ENCODE measurements at places on chromosomes 6 and 20.

- DNase-seq = no peak
Measured at GRCh38 chr6:115363379-115363778, 697.3 kb downstream of the FRK start.

- no peak for DNase-seq
Measured at GRCh38 chr20:45432294-45432693, 16.4 kb downstream of the PIGT start.

DNA sequence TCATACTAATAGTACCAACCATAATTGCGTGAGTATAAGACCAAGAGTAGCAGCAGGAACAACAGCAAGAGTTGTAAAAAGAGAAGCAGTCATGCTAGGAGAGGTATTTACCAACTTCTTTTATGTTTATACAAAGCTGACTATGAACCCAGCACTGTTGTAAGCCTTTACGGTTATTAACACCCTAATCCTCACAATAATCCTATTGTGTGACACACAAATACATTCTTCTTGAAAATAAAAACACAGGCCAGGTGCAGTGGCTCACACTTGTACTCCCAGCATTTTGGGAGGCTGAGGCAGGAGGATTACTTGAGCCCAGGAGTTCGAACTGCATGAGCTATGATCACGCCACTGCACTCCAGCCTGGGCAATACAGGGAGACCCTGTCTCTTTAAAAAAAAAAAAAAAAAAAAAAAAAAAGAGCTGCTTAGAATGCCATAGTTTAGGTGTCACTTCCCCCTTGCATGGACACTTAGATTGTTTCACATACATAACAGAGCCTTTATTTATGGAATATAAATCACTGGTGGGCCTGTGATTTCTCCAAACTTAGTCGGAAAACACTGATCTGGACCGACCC, 20.2 kb downstream of the HCK start:
- DNase-seq = peak; percentile 15

DNA sequence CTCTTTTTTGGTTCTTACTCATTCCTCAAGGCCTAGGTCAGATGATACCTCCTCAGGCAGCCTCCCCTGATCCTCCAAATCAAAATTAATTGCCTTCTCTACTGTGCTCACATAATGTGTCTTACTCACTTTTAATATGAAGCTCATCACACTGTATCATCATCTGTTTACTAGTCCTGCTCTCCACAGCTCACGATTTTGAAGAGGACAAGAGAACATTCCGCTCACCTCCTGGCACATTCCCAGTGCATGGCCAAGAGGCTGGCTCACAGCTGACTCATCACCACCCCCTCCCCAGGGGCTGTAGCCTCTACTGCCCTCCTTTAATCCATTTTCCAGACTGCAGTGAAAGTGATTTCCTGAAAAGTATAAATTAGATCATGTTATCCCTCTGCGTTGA, 133.1 kb downstream of the ALDH8A1 start:
- peak; percentile 27 for DNase-seq

DNA sequence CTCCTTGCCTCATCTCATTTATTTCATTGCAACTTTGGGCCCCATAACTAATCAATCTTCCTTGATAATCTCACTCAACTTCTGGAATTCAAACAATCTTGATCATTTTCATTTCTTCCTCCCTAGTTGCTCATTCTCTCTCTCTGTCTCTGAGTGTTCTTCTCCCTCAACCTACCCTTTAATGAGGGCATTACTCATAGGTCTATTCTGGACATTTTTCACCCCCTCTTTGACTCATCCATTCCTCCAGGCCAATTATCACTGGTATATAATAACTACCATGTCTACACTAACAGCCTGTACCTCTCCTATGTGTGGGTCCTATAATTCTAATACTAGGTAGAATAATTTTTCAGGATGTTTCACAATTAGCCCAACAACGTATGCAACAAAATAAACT, 78.8 kb downstream of the COL21A1 start:
- no peak for DNase-seq

DNA sequence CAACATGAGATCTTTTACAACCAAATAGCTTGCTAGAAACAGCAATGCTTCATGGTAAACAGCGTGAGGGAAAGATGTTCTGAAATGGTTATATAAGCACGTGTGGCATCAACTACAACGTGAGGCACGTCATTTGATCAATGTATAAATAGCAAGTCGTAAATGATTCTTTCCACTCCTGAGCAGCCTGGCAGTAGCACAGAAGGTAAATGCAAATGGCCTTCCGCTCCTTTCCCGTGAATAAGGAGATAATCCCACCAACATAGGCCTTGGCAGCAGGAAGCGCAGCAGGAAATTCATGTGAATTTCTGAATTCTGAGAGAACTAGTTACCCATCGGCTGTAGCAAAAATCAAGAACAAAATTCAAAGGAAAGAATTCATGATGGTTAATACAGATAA, 17.0 kb downstream of the RPS6KA2 start:
- no peak for DNase-seq

GRCh38 chr6:10382322-10382721, 32.6 kb downstream of the TFAP2A start:
- no peak for DNase-seq

DNA sequence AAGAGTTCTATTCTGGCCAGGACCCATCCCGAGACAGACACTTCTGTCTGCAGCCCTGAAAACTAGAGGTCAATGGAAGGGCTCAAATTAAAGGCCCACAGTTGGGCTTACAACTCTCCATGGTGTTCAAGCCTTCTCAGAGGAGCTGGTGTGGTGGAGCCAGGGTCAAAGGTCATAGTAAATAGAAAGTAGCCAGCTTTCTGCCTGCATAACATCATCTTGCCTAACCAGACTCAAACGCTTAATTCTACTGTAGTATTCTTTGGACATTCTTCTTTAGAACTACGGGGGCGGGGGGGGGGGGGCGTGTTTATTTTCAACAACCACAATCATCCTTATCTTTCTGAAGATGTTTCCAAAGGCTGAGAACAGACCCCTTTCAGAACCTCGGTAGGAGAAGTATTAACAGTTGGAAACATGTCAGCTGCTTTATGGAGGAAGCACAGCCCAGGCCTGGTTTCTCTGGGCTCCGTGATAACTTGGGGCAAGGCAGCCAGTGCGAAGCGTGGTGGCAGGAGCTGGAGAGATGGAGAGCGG, 1.5 kb upstream of the RREB1 start:
- no peak for DNase-seq

GRCh38 chr6:82617648-82618047, 254.0 kb downstream of the TPBG start:
- DNase-seq = no peak

GRCh38 chr6:50791900-50792508, 26.7 kb upstream of the TFAP2B start:
- DNase-seq = peak; percentile 46

DNA sequence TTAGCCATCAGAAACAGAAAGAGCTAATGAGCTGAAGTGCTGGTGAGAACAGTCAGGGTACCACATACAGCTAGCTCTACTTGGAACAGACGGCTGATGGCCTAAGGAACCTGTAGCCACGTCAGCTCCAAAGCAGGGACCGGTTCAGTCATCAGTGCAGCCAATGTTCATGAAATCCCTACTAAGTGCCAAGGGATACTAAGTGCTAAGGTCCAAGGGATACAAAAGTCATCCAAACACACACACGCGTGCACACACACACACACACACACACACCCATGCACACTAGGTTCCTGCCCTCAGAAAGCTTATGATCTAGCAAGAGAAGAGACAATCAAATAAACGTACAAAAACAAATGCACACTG, 53.6 kb downstream of the MAP3K5 start:
- DNase-seq = no peak
